ENCODE measurements at places on chromosomes 6 and 20.

GRCh38 chr20:21632031-21632734 is 73.3 kb upstream of the PAX1 start:
- no peak for DNase-seq

DNA sequence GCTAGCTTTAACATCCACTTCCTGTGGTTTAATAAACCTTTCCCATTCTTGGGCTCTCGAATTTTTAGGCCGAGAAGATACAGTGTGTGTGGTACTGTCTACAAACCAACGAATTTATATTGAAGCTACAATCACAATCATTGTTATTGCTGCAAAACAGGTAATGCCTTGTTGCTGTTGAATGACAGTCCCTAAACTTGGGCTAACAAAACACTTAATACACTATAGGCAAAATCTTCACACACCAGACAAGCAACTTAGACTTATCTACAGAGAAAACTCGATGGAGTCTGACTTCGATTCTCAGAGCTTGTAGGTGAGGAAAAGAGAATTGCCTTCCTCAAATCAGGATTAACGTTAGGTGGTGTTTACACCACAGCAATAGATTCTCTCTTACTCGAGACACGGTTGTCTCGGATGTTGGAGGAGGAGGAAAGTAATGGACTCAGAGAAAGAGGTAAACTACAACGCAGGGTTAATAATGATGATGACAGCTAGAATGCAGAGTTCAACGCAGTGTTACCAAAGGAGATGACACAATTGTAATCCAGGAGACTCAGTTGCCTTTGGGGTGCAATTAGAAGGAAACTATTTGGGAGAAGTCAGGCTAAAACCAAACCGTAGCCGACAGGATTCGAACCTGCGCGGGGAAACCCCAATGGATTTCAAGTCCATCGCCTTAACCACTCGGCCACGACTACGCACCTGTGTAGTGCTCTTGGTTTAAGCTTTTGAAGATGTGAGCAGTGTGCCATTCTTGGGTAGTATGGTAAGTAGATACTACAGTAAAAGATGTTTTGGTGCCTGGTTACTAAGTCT is 32.5 kb upstream of the ZNF184 start:
- DNase-seq: peak; percentile 67

DNA sequence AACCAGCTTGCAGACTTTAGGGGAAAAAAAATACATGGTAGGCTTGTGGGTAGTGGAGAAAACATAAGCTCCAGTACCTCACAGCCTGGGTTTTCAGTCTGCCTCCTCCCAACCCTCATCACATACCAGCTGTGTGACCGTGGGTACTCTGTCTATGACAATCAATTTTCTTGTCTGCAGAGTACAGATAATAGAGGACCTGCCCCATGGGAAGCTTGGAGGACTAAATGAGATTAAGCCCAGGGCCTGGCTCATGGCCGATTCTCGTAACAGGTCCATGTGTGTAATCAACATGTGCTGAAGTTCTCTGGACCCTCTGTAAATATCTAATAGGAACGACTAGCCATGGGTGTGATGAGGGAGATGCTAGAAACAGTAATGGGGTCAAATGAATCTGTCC is 34.0 kb downstream of the NT5E start:
- no peak for DNase-seq

DNA sequence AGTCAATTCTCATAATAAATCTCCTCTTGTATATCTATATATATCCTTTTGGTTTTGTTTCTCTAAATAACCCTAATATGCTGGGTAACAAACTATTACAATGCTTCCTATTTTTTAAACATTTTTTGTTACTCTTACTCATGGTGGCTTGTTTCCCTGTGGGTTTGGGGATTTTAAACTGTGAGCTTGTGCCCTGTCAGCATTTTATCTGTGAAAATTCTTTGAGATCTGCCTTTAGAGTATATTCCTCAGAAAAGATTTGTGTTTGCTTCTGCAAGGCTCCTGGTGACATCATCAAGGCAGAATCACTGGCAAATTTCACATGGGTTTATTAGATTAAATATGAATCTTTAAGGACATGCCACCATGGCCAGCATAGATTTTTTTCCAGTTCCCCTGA is 273.6 kb downstream of the LRFN2 start:
- no peak for DNase-seq

DNA sequence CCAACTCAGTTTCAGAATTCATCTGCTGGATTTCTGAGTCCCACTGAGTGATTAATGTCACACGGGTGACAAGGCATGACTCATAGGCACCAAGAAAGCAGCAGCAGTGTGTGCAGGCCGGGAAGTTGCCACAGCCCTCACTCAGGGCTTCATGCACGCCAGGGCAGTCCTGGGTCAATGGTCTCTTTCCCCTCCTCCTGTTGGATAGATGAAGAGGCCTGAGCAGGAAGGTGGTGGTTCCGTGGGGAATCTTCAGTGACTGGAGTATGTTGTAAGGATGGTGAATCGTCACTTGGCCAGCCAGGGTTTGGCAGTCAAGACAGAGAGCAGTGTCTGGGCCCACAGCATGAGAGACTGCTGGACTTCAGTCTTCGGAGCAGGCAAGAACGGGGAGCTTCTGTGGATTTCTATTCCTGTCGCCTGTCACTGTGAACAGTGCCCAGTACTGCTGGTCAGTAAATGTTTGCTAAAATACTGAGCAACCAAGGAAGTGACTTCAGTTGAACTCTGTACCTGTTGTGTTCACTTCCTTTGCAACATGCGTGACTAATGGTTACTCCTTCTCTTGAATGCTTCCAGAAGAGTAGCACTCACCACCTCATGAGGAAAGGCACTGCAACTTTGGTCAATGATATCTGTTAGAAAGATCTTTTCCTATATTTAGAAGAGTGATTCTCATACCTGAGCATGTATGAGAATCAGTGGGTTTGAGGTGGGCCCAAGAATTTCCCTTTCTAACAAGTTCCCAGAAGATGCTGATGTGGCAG is 62.0 kb upstream of the CD93 start:
- peak; percentile 36 for DNase-seq

DNA sequence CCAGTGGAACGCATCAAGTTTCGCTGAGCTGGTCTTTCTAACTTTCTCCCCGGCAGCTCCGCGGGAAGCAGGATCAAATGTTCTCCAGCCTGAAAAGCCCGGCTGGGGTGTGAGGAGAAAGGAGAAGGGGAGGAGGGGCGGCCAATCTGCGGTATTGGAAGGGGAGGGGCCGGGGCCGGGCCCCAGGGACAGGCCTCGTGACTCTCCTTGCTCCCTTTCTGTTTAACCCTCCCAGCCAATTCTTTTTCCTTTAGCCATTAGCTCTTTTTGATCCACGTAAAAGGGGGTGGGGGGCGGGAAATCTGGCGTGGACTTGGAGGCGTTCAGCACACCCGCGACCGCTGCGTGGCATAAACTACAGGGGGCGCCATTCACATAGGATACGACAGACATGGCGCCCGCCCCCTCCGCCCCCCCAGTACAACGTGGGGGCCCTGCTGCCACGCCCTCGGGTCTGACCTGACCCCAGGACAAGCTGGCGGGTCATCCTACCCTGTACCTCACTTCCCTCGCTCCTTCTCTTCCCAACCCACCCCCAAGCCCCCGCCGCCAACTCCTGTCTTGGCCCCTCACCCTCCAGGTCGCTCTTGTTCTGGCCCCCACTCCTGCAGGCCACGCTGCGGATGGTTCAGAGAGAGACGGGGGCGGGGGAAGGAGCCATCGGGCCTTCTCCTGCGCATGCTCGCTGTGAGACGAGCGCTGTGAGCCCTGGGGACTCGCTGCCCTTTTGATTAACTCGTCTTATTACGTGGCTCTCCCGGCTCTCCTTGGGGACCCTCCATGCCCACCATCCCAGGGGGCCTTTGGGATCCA is 7.8 kb upstream of the MDGA1 start:
- DNase-seq: peak; percentile 85

DNA sequence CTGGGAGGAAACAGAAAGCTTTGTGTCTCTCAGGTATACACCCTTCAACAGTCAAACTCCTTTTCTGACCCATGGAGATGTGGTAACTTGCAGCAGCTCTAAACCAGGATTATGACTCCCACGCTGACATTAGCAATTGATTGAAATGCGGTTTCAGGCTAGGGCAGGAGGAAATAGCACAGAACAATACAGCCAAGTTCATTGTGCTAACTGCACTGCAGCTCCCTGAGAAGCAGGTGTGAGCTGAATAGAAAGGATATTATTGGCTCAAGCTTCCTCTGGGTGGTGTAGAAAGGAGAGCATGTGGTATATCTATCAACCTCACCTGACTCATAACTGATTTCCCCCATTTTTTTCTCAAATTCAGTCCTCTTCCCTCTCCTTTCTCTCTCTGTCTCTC is 612.3 kb upstream of the BTBD3 start:
- no peak for DNase-seq

- no peak for DNase-seq
These were observed 45.2 kb upstream of the NHSL1 start for GRCh38 chr6:138544501-138544900.
